NCI-H1105 (cell line): ENCODE measurements at places on chromosomes 7 and 10.

DNA sequence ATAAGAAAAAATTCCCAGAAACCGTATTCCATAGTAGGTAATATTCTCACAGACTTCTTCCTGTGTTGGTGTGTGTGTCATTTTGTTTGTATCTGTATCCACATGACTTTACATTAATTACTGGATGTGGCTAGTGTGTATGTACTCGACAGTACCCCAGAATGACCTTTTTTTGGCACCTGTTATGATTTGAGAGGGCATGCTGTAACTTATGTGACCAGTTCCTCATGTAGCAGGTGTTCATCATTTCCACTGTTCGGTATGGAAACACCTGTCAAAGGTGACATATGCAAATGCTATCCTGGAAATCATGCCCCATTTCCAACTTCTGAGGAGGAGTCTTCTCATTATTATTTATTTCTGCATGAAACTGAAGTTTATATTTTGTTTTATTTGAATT, 89.3 kb downstream of the ZMYND11 start:
- DNase-seq = peak; percentile 37

DNA sequence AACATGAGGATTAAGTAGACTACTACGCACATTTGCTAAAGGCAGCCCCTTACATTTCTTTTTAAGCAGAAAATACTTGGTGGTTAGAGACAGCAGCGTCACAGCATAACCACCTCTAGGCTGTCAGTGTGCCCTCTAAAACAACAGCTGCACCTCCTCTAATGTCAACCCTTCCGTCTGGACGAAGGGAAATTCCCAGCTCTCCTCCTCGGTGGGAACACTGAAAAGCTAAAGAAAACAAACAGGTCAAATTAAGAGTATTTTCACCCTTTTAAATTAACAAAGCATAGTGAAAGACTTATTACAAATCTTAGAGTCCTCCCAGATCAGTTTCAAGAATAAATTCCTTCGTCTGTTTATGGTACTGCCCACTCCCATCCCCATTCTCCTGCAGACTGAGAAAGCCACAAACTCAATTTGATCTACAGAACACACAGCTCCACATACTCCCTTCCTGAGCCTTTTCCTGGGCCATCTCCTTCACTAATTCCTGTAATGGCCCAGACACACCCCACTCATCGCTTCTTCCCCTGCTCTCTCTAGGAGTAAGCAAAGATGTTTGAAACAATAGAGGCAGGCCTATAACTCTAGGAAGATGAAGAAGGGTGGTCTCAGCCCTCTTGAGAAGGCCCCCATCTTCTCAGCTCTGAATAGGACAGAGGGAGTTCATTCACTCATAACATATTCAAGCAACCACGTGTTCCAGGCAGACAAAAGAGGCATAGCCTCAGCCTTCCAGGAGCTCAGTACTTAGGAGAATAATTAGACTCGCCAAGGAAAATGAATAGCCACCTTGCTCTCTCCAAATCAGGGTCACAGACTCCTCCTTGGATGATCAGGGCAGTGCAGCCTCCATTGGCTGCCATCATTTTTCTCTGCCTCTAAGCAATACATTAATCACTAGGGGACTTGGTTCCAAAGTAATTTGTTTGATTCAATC, 47.5 kb upstream of the HNRNPH3 start:
- no peak for DNase-seq

GRCh38 chr7:73366127-73366526, 38.2 kb downstream of the FKBP6 start:
- DNase-seq = no peak

GRCh38 chr7:155439311-155440017, 18.5 kb upstream of the EN2 start:
- DNase-seq = no peak

GRCh38 chr7:2554661-2555111, 638 bp downstream of the BRAT1 start:
- DNase-seq = no peak
